ENCODE measurements at places on chromosomes 13 and 19.
A peak's percentile ranks its signal among the peaks of the same experiment; 100 is the strongest.

- DNase-seq = no peak
Observed at GRCh38 chr19:55855160-55855559, 18.8 kb downstream of the NLRP4 start.

DNA sequence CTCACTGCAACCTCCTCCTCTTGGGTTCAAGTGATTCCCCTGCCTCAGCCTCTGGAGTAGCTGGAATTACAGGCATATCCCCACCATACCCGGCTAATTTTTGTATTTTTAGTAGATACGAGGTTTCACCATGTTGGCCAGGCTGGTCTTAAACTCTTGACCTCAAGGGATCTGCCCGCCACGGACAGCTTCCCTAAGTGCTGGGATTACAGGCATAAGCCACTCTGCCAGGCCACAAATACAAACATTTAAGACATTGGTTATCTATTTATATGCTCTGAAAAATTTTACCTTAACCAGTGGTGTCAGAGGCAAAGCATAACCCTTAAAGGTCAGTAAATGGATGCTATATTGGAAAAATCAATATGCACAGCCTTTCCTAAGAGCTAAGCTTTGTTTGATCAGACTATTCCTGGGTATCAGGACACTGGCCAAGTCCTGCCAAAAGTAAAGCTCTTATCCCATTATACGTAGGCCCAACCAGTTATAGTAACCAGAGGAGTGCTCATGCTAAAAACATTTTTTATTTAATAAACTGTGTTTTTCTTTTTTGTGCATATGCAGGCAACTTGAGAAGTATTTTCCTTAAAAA lies 56.4 kb upstream of the STARD13 start:
- DNase-seq = peak; percentile 27

DNA sequence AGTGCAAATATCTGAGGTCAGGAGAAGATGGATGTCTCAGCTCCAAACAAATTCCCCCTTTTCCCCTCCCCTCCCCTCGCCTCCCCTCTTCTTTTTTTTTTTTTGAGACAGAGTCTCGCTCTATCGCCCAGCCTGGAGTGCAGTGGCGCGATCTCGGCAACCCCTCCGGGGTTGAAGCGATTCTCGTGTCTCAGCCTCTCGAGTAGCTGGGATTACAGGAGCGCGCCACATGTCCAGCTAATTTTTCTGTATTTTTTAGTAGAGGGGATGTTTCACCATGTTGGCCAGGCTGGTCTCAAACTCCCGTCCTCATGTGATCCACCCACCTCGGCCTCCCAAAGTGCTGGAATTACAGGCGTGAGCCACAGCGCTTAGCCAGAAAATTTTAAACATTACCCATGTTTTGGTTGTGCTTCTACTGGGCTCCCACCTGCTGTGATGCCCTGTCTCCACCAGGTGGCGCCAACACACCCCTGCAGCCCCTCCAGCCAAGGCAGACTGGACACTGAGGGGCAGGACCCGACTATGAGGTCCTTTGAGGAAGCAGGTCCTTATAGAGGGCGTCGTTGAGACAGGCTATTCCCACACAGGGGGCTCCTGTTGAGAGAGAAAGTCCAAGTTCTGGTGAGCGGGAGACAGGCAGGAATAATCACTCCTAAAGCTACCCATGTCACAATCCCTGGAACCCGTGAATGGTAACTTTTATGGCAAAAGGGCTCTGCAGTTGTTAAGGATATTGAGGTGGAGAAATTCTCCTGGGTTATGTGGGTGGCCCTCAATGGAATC lies 6.3 kb downstream of the ERICH4 start:
- DNase-seq = peak; percentile 39

- DNase-seq = no peak
Observed at GRCh38 chr13:110957181-110957884, 42.5 kb upstream of the ANKRD10 start.

GRCh38 chr13:98941536-98941935 lies 36.3 kb downstream of the DOCK9 start:
- DNase-seq = no peak

- peak; percentile 74 for DNase-seq
Observed at GRCh38 chr13:113814435-113814821, 49.4 kb downstream of the GAS6 start.

- no peak for DNase-seq
Observed at GRCh38 chr19:15249972-15250639, 17.9 kb upstream of the EPHX3 start.

- DNase-seq = no peak
Observed at GRCh38 chr13:95596701-95597100, 44.2 kb downstream of the CLDN10 start.

- no peak for DNase-seq
Observed at GRCh38 chr13:75103976-75104375, 378.0 kb downstream of the TBC1D4 start.

DNA sequence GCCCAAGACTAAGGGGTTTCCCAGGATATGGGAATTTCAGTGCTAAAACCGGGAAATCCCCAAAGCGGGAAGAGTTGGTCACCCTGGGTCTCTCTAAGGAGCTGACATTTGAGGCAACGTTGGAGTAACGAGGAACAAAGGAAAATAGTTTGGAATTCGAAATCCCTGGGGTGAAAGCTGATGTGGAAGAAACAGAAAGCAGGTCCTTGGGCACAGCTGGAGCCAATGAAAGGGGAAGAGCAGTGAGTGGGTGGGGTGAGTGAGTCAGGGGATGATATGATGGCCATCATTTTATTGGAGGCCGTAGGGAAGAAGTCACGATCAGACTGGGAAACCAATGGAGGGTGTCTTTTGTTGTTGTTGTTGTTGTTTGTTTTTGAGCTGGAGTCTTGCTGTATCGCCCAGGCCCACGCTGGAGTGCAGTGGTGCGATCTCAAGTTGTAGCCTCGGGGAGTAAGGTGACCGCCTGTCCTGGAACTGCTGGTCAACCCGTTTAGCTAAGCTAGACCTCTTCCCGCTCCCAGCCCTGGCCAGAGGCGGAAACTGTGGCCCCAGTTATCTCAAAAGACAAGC lies 3.4 kb upstream of the RFX2 start:
- no peak for DNase-seq

DNA sequence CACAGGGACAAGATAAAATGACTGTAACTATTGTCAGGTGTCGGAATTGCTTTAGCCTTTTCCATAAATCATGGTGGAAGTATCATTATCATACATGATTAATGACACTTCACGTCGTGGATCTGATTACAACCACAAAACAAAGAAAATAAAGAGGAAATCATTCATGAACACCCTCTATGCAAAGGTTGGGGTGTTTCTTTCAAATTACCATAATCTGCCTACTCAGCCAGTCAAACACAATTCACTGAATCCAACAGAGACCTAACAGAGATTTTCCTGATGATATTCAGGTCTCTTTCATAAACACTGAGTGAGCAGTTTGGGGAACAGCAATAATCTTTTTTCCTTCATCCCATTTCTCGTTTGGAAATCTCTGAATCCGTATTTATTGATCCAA lies 625.6 kb downstream of the DCT start:
- DNase-seq = no peak

GRCh38 chr19:46745030-46745429 lies 827 bp upstream of the FKRP start:
- no peak for DNase-seq

- DNase-seq = no peak
Observed at GRCh38 chr13:60229708-60230272, 66.1 kb upstream of the DIAPH3 start.

- no peak for DNase-seq
Observed at GRCh38 chr13:23267571-23267970, 86.8 kb downstream of the SGCG start.

DNA sequence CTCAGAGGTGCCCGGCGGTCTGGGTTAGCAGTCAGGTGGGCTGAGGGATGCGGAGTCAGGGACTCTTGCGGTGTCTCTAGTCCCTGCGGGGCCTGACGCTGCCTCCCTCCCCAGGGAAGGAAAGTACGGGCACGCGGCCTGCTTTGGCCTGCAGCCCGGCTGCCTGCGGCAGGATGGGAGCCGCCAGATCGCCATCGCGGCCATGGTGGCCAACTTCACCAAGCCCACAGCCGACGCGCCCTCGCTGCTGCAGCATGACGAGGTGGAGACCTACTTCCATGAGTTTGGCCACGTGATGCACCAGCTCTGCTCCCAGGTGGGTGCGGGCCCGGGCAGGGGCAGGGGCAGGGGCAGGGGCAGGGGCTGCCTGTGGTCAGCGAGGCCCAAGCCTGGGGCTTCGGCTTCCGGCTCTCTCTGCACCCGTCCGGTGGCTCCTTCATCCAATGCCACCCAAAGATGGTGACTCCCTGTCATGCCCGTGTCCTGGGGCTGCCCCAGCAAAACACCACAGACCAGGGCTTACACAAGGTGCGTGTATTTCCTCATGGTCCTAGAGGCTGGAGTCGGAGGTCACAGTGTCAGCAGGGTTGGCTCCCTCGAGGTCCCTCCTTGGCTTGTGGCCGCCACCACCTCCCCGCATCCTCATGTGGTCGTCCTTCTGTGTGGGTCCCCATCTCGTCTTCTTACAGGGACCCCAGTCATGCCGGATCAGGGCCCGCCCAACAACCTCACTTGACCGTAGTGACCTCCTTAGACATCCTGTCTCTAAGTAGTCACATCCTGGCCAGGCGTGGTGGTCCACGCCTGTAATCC lies 11.3 kb upstream of the ZNF554 start:
- no peak for DNase-seq

DNA sequence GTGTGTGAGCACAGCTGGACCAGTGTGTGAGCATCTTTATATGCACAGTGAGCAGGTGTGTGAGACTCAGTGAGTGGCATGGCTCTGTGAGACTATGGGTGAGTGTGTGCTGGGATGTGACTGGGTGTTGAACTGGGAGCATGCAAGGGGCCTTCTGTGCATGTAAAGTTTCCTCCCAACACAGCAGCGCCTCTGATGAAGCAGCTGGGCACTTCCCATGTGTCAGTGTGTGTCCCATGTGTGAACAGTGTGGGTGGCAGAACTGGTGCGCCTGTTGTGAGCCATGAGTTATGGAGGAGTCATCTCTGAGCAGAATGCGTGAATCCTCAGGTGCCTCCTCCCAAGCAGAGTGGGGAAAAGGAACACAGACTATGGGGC lies 24.1 kb downstream of the LGALS16 start:
- DNase-seq = no peak

GRCh38 chr19:9945319-9945966 lies 9.1 kb upstream of the OLFM2 start:
- no peak for DNase-seq

GRCh38 chr13:97174638-97175037 lies 47.5 kb upstream of the MBNL2 start:
- DNase-seq = no peak

GRCh38 chr19:35018379-35018778 lies 11.9 kb upstream of the SCN1B start:
- no peak for DNase-seq

DNA sequence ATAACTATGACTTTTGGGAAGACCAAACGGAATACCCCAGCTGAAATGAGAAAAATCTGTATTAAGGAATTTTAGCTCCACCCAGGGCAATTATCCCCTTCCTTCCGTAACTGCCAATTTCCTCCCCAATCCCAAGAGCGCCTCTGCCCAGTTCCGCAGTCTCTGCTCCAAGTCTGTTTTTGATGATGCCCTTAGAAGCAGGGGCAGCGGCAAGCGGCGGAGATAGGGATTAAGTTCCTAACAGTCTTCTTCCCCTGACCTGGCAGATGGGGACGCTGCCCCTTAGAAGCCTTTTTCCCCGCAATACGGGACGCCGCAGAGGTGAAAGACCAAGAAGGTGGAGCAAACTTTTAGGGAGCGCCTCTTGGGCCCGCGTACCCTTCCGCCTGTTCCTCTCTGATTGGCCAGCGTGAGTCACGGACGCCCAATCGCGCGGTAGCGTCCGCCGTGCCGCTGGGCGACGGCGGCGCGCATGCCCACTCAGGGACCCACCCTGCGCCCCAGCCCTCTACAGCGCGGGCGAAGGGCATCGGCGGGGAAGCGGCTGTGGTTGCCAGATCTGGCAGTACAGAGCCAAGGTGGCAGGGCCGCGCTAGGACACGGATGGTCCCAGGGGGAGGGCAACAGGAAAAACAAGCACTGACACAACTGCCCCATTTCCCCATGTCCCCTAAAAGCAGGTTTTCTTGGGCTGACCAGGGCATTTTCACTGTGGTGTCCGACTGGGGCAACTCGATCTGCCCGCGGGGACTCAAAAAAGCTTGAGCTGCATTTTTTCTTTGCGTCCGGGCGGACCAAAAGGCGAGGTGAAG lies 843 bp upstream of the TDRD3 start:
- peak; percentile 87 for DNase-seq

- DNase-seq = no peak
Observed at GRCh38 chr13:79692846-79693245, 211.9 kb downstream of the NDFIP2 start.

DNA sequence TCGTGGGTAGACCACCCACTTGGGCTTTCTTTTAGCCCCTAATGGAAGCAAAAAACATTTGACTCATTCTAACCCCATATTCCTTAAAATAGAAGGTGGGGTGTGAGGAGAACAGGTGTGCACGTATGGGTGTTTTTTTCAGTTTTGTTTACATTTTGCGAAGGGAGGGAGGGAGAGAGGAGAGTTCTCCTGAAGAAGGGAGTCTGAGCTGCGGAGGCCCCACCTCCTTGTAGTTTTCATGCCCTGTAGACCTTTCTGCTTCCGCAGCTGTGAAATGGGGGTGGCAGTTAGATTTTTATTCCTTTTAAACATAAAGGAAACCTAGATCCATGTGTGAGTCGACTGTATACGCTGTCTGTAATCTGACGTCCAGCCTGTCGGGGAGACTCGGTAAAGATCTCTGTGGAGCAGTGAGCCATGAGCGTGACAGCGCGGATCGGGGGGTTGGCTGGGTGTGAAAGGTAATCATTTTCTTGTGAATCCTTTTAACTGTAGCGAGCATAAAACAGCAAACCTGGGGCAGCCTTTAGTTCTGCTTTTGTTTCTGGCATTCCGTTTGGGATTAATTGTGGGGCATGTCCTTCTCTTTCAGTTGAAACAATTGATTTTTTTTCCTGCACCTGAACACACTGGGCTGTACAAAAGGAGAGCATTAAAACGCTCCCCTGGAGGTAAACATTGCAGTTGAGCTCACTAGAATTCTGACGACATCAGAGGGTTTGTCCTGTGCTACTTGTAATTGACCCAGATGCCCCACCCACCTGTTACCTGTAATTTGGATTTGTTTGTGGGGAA lies 2.3 kb downstream of the UPF1 start:
- peak; percentile 14 for DNase-seq

DNA sequence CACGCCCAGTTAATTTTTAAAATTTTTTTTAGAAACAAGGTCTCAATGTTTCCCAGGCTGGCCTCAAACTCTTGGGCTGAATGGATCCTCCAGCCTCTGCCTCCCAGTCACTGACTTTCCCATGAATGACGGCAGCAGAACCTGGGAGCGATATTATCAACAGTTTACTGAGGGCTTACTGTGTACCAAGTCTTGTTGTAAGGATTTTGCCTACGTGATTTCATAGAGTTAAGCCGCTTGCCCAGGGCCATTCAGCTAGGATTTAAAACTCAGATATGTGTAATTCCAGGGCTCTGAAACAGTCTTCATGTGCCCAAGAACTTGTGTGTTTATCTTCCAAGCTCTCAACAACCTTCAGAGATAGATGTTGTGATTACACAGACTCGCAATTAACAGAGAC lies 6.0 kb upstream of the KXD1 start:
- peak; percentile 79 for DNase-seq
